ENCODE measurements at places on chromosomes 11 and 22. TPM values are rescaled to one million over a fixed set of nuclear protein-coding genes. Genes with fewer than 3 reads are reported as not detected.

The SCT gene
- 2.0 TPM for total RNA-seq

GRCh38 chr11:1127664-1128162 is 30.0 kb upstream of the MUC5AC start:
- no peak for DNase-seq
- H3K36me3 ChIP-seq: no peaks in the 10 kb centered on the region
- H3K4me3 ChIP-seq: no peak overlapping the region
- no peaks in the 10 kb centered on the region for H3K4me1 ChIP-seq
- no peaks in the 10 kb centered on the region for H3K27me3 ChIP-seq

- peak; percentile 95 for DNase-seq
- no peak overlapping the region for H3K4me3 ChIP-seq
- peak overlapping the region; percentile 74 for H3K27ac ChIP-seq
These were observed 910.4 kb downstream of the METTL15 start for GRCh38 chr11:29018631-29019030.

DNA sequence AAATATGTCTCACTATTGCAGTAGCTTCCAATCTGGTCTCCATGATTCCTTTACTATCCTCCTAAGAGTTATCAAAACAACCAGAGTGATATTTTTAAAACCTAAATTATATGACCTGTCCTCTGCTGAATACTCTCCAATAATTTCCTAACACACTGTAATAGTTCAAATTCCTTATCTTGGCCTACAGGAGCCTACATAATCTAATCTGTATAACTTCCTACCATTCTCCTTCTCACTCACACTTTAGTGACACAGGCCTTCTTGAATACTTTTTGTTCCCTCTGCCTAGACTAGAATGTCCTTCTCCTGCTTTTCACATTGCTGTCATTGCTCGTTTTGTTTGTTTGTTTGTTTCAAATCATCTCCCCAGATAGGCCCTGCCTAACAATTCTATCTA is 9.4 kb downstream of the FHIP1B start:
- no peak overlapping the region for H3K27ac ChIP-seq
- no peak overlapping the region for H3K4me3 ChIP-seq
- H3K4me1 ChIP-seq: no peaks in the 10 kb centered on the region

All from astrocyte (in vitro differentiated cells and primary cell).